Activated naive CD4-positive, alpha-beta T cell (primary cell): ENCODE measurements at places on chromosomes 2 and 18.

DNA sequence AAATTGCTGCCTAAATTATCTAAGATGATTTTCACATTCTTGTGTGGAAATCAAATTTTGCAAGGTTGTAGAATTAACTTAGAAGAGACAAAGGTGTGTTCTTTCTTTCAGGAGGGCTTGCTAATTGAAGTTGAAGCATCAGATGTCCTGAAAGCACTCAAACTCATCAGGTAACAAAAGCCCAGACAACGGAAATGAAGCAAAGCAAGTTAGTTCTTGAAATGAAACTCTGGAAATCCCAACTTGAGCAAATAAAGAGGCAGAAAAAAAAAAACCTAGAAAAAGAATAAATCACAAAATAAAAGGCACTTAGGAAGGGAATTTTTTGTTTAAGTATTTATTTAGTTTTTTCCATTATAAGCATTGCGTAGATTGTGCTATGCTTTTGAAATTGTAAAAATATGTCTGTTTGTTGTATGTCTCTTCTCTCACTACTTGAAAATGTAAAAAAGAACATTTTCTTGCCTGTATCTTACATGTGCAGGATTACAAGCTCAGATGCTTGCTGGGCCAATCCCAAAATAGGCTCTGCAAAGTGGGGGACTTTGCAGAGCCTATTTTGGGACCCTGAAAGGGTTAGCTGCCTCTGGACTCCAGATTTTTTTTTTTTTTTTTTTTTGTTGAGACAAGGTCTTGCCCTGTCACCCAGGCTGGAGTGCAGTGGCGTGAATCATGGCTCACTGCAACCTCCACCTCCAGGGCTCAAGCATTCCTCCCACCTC, 46.7 kb downstream of the FAM161A start:
- no peak for DNase-seq

DNA sequence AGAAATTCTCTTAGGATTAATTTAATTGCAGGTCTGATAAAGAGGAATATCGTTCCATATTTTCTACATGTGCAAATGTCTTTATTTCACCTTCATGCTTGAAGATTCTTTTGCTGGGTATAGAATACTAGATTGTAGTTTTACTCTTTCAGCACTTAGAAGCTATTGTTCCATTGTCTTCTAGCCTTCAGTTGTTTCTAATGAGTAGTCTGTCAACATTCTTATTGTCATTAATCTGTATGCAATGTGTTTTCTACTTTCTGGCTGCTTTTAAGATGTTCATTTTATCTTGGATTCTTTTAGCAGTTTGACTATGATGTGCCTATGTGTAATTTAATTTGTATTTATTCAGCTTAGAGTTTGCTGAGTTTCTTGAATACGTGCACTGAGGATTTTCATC, 64.3 kb upstream of the ZNF385B start:
- no peak for DNase-seq

- no peak for DNase-seq
These were observed 27.3 kb downstream of the DGKD start for GRCh38 chr2:233381638-233381995.

GRCh38 chr18:70308555-70309294, 19.9 kb downstream of the SOCS6 start:
- DNase-seq, result no peak

GRCh38 chr2:24855726-24856125, 62.5 kb downstream of the CENPO start:
- no peak for DNase-seq

GRCh38 chr2:219957820-219958219, 330.4 kb downstream of the SLC4A3 start:
- no peak for DNase-seq

DNA sequence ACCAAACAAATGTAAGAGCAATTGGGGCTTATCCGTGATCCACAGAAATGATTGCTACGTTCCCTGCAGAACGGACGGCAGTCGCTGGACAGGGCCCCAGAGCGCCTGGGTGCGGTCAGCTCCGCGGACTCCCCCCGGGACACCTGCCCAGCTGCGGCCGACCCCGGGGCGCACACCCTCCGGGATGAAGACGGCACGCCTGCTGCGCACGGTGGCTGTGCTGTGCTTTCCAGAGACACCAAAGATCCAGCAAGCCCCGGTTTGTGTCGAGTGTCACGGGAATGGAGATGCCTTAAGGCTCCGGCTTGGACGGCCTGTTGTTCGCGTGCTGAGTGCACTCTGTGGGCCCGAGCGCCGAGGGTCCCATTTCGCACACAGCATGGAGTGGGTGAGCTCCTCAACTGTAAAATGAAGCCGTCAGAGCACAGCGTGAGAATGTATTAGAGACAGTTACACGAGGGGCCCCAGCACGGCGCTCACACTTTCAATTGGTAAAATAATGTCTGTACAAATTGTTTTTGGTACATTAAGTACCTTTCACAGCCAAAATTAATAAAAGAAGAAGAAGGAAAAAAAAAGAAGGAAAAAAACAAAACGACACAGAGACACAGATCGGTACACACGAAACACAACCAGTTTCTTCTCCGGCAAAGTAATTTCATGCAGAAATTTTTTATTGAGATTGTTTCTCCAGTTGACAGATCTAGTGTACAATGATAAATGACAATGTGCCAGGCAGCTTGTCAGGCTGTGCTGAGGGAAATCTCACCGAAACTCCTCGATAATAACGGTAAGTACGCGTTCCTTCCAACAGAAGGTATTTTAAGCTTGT, 615.8 kb upstream of the SALL3 start:
- no peak for DNase-seq

- DNase-seq, result no peak
These were observed 227.7 kb downstream of the LRRTM4 start for GRCh38 chr2:77294474-77294873.

DNA sequence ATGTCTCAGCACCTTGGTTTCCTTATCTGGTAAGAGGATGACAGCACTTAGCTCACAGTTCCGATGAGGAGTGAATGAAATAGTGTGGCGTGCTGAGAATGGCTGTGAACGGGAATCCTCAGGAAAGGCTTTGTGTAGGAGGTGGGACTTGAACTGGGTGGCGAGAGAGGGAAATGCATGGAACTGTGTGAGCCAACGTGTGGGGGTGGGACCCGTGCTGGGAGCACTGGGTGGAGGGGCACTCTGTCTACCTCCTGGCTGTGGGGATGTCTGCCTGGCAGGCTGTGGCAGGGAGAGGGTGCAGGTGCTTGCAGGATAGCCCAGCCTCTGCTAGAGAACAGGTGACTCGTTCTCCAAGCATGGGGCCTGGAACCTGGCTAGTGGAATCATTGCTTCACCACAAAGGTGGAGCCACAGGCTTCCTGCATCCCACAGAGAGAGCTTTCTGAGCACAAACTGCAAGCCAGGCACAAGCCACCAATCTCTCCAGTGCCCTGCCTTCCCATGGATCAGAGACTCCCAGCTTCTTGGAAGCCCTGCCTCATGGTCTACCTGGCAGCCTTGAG, 145.2 kb downstream of the CELF4 start:
- DNase-seq, result no peak

DNA sequence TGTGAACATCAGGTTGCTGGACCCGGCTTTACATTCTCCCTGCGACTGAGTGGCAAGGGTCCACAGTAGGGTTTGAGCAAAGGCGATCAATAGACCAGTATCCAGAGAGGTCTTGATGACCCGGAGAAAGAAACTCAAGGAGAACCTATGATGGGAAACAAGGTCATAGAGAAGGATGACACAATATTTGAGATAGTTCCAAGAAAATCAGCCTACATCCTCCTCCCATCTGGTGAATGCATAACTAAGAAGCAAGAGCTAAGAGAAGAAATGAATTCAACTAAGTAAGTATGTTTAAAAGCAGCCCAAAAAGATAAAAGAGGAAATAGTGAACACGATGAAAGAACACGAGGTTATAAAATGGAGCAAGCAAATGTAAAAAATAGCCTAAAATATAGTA, 166.3 kb downstream of the CD8B2 start:
- no peak for DNase-seq

GRCh38 chr2:70340761-70341476, 39.1 kb upstream of the FAM136A start:
- no peak for DNase-seq

GRCh38 chr2:201070948-201071478, 458 bp downstream of the HYCC2 start:
- DNase-seq, result no peak

DNA sequence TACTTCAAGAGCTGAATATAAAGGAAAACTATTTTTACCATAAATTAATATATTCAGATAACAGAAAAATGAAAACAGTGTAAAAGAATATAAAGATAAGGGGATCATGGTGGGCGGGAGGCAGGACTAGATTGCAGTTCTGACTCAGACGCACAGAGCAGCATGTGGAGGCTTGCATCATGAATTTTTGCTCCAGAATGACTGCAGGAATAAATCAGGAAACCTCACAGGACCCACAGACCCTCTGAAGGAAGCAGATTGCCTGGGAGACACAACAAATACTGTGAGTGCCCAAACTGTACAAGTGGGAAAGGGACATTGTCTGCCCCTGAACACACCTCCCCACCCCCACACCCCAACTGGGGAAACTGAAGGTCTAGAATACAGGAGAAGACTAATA, 19.2 kb upstream of the SIGLEC15 start:
- no peak for DNase-seq

- no peak for DNase-seq
These were observed 24.4 kb downstream of the ABHD3 start for GRCh38 chr18:21680161-21680560.

GRCh38 chr2:239536186-239536585, 135.4 kb upstream of the HDAC4 start:
- DNase-seq, result no peak

- no peak for DNase-seq
These were observed 773 bp downstream of the MBP start for GRCh38 chr18:77131652-77132368.

- DNase-seq, result no peak
These were observed 103.9 kb upstream of the TMEFF2 start for GRCh38 chr2:192298664-192299063.

- DNase-seq, result no peak
These were observed 52.4 kb upstream of the PTMA start for GRCh38 chr2:231655894-231656293.

GRCh38 chr2:185208261-185208660, 530.3 kb upstream of the FSIP2 start:
- DNase-seq, result no peak

- DNase-seq, result no peak
These were observed 5.4 kb upstream of the COX7A2L start for GRCh38 chr2:42366411-42366810.

GRCh38 chr2:8146132-8147005, 535.5 kb upstream of the ID2 start:
- no peak for DNase-seq

DNA sequence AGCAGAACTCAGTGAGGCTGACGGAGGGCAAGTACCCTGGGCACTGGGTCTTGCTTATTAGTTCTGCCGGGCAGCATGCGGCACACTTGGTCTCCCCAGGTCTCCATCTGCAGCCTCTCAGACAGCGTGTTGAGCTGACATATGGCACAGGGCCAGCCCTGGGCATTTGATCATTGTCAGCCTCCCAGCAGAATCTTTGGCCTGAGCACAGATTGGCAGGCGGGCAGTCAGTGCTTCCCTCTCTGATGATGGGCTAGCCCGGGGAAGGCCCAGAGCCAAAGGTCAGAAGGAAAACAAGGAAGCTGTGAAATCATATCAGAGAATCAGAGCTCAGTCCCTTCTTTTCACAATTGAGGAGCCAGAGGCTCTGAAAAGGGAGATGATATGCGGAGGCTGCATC, 150.1 kb upstream of the LRRTM1 start:
- no peak for DNase-seq

GRCh38 chr2:236867441-236868260, 218.0 kb upstream of the COPS8 start:
- no peak for DNase-seq

DNA sequence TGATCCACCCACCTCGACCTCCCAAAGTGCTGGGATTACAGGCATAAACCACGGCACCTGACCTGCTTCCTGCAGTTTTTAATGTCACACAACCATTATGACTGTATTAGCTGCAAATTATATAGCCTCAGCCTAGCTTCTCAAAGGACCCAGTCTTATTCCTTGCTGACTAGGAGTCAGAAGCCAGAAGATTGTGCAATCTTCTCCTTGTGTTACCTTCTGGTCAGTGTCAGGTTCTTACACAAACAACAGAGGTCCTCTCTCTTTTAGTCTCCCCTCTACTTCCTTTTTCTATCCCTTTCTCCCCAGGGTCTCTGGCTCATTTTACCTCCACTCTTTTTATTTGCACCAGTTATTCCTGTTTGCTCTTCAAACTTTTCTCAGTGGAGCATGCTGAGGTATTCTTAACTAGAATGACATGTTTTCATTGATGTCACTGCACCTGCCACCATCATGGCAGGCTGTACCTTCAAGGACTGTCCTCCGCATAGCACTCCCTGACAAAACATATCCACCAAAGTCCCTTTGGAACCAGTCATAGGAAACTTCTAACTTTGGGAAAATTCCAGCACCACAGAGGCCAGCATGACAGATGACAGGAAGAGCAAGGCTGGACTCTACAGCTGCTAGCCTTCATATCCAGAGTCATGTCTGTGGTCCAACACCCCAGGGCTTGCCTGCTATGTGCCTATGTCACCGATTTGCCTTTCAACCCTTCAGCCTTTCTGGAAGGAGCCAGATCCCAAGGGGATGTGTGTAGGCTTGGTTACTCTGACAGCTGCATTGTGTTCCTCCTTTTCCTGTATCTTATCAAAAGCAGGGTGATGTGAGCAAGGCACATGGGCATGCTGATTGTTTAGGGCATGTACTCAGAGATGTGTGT, 45.2 kb upstream of the EPC2 start:
- DNase-seq, result no peak

DNA sequence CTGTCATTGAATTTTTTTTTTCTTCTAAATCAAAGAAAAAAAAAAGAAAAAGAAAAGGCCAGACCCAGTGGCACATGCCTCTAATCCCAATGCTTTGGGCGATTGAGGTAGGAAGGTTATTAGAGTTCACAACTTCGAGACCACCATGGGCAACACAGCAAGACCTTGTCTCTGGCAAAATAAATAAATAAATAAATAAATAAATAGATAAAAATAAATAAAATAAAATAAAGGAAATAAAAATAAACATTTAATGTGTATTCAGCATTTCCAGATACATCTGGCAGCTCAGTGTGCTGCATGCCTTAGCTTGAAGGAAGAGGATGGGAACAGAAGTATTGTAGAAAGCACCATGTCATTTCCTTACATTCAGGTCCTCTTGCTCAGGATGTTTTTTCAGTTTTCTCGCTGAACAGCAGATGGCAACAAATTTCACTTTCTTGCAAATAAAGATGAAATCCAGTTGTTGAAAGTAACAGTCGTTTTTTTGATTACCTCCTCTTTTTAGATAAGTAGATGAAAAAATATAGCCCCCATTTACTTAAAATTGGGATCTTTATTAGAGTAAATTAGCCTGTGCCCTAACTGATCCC, 25.7 kb upstream of the FAM178B start:
- no peak for DNase-seq
